ENCODE measurements at places on chromosomes 6 and 20.

- DNase-seq, result no peak
Observed at GRCh38 chr20:44959638-44960102, 527 bp downstream of the TOMM34 start.

GRCh38 chr6:35581633-35582032, 68.9 kb upstream of the TULP1 start:
- no peak for DNase-seq

DNA sequence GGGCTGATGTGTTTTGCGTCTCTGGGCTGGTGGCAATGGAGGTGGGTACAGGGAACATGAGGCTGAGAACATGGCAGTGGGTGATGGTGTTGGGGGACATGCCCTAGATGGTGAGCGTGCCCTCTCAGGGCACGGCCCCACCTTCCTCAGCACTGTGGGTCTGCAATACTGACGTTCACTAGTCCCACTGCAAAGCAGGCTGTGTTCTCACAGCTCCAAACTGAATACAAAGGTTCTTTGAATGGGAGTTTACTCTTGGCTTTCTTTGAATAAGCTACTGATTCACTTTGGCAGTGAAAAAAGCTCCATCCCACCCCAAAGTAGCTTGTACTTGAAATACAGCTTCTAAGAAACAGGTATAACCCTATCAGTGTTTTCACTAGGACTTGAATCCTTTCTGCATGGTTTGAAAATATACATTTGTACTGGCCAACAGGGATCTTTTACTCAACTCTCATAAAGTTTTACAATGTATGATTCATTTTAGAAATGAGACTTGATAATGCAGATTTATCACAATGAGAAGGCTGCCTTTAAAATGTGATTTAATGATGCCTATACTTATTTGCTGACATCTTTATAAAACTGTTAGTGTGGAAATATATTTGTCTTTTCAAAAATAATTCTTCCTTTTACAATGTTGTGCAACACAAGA, 400.7 kb downstream of the ZFAND3 start:
- DNase-seq, result no peak

GRCh38 chr20:9458138-9458796, 56.1 kb upstream of the LAMP5 start:
- no peak for DNase-seq

DNA sequence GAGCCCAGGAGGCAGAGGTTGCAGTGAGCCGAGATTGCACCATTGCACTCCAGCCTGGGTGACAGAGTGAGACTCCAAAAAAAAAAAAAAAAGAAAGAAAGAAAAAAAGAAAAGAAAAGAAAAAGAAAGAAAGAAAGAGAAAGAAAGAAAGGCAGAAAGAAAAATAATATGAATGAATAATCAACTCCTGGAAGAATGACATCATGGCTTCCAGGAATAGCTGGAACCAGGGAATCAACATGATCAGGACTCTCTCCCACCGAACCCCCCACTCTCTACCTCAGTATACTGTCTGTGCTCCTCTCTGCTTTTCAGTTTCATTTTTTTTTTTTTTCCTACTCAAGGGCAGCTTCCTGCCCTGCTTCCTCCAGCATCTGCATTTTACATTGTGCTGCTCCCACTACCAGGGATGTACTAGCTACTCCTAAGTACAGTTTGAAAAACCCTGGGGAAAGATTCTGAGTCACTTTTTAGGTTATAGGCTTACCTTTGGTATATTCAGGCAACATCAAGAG, 19.7 kb upstream of the MTCL3 start:
- no peak for DNase-seq

DNA sequence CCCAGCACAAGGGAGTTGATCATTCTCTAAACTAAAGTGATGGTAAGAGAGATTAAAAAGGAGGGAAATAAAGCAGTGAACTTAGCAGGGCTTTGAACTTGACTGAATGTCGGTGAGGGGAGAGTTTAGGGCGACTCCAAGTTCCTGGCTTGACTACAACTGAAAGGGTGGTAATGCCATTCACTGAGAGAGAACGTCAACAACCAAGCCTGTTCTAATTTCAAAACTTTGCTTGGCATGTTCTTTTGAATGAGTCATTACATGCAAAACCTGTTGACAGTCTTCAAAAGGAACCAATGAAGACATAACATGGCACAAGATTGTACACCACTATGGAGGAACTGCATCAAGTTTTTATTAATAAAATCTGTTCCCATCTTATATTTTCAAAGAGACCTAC, 10.3 kb upstream of the MYB start:
- DNase-seq, result no peak

DNA sequence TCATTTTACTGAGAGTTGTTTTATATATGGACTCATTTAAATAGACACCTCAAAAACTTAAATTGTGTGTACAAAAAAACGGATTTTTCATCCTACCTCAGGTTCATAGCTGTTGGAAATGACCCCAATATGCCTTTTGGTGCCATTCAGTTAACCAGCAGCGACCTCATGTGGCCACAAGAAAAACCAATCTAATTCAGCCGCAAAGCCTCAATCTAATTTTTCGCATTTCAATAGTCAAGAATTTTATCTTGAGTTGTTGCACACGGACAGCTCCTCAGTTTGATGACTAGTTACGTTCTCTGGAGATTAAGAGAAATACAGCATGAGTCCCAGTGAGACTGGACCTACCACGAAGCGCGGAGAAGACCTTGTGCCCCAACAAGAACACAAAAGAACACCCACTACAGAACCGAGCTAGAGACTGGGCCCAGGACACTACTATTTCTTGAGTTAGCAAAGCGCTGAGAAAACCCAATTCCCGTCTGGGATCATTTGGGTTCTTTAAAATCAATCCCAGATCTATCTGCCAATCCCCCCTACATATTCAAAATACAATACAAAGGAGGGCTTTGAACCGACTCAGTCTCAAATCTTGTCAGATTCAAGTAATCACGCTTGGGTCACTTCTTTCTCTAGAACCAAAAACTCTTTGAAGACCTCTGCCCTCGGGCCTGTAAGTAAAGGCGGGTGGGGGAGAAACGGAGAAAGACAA, 1.1 kb downstream of the TCP11 start:
- DNase-seq, result no peak

DNA sequence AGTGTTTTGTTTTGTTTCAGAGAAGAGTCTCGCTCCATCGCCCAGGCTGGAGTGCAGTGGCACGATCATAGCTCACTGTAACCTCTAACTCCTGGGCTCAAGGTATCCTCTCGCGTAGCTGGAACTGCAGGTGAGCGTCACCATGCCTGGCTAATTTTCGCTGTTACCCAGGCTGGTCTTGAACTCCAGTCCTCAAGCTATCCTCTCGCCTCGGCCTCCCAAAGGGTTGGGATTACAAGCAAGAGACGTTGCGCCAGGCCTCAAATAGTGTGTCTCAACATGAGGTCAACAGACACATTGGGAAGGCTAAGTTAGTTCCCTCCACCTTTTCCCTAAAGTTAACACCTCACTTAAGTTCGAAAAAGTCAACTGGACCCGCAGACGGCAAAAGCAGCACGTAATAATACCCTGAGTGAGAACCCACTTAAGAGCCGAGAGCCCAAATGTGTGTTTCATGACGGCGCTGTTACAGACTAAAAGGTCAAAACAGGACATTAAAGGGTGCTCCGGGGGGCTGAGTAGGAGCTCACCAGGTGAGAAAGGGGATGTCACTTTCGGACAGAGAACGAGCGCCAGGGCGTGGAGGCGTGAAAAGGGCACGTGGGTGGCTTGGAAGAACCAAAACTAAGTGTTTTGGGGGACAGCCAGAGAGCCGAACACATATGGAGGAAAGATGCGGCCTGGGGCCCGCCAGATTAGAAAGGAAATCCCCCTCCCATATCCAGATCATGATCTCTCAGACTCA, 499 bp downstream of the TTI1 start:
- no peak for DNase-seq

- DNase-seq, result no peak
Observed at GRCh38 chr6:23870496-23870895, 255.5 kb upstream of the NRSN1 start.

DNA sequence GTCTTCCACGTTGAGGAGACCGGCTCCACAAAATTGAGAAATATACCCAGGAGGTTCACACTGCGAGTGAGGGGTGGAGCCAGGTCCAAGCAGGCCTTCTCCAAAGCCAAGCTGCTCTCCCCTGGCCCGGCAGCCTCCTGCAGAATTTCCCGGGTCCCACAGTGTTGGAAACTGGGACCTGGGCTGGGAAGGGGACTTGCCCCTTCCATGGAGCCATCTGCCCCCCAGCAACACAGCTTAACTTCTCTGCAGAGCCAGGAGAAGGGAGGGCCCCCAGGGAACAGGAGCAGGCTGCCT, 35.4 kb downstream of the MDFI start:
- no peak for DNase-seq

DNA sequence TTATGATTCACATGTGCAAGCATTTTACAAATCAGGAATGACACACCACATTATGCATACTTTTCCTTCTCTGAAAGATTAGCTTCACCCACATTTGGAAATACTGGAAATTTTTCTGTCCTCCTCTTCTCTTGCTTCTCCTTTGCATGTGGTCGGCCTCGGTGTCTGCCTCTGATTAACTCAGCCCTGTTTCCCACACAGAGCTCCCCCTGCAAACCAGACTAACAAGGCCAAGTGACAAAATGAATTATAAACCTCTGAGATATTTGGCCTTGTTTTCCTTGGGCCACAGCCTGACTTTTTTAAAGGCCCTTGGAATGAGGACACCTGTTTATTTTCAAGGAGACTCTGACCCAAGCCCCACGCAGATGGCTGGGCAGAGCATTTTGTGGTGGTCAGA, 9.0 kb upstream of the CCN6 start:
- no peak for DNase-seq

DNA sequence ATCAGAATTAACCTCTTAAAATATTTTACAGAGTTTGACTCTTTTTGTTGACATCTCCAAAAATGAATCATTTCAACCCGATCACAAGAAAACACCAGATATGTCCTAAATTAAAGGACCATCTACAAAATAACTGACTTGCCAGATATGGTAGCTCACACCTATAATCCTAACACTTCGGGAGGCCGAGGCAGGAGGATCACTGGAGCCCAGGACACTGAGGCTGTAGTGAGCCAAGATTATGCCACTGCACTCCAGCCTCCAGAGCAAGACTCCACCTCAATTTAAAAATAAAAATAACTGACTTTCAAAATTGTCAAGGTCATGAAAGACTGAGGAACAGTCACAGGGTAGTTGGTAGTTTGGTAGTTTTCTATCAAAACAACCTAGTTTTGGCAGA, 34.9 kb downstream of the DCDC2 start:
- DNase-seq, result no peak

All from left renal pelvis (tissue), 4 donors.